ENCODE measurements at places on chromosomes 11 and 22. TPM values are rescaled to one million over a fixed set of nuclear protein-coding genes. Genes with fewer than 3 reads are reported as not detected.

Gene KCNQ1OT1
- total RNA-seq: 6.1 TPM

Gene OR4D6
- total RNA-seq: not detected

Gene PRG3
- not detected for total RNA-seq

Gene SESN3
- 2.3 TPM for total RNA-seq

Gene MFRP
- not detected for total RNA-seq

All from fibroblast of villous mesenchyme (primary cell).